Gastrocnemius medialis (tissue), 4 donors: ENCODE measurements at places on chromosomes 3 and 15.

- no peak overlapping the region for H3K27ac ChIP-seq
- no peaks in the 10 kb centered on the region for H3K27me3 ChIP-seq
- DNase-seq: no peak
Measured at GRCh38 chr15:99962006-99962561, 228.8 kb upstream of the LYSMD4 start.

GRCh38 chr3:188947401-188948280 lies 224.1 kb upstream of the TPRG1 start:
- H3K4me3 ChIP-seq: peak overlapping the region; percentile 52
- H3K36me3 ChIP-seq: no peaks in the 10 kb centered on the region
- H3K27me3 ChIP-seq: no peaks in the 10 kb centered on the region
- DNase-seq: peak; percentile 99
- H3K27ac ChIP-seq: peak overlapping the region; percentile 92

GRCh38 chr3:129366312-129366831 lies 62.1 kb downstream of the EFCAB12 start:
- no peaks in the 10 kb centered on the region for H3K4me1 ChIP-seq
- H3K36me3 ChIP-seq: no peaks in the 10 kb centered on the region
- H3K4me3 ChIP-seq: no peak overlapping the region
- no peak for DNase-seq
- peaks cover 5% of the 10 kb centered on the region for H3K27me3 ChIP-seq

- no peak overlapping the region for H3K4me3 ChIP-seq
- H3K4me1 ChIP-seq: peaks cover 5% of the 10 kb centered on the region
- peak; percentile 50 for DNase-seq
- no peaks in the 10 kb centered on the region for H3K27me3 ChIP-seq
Measured at GRCh38 chr15:64651601-64652191, 123.7 kb downstream of the RBPMS2 start.

GRCh38 chr3:98777286-98777685 lies 14.1 kb downstream of the ST3GAL6 start:
- H3K27me3 ChIP-seq: no peaks in the 10 kb centered on the region
- H3K36me3 ChIP-seq: no peaks in the 10 kb centered on the region
- no peaks in the 10 kb centered on the region for H3K4me1 ChIP-seq
- no peak overlapping the region for H3K4me3 ChIP-seq

- no peaks in the 10 kb centered on the region for H3K27me3 ChIP-seq
- H3K27ac ChIP-seq: no peak overlapping the region
- no peak overlapping the region for H3K4me3 ChIP-seq
- no peaks in the 10 kb centered on the region for H3K4me1 ChIP-seq
- DNase-seq: no peak
- H3K36me3 ChIP-seq: no peaks in the 10 kb centered on the region
Measured at GRCh38 chr3:132407025-132407424, 10.3 kb upstream of the DNAJC13 start.

DNA sequence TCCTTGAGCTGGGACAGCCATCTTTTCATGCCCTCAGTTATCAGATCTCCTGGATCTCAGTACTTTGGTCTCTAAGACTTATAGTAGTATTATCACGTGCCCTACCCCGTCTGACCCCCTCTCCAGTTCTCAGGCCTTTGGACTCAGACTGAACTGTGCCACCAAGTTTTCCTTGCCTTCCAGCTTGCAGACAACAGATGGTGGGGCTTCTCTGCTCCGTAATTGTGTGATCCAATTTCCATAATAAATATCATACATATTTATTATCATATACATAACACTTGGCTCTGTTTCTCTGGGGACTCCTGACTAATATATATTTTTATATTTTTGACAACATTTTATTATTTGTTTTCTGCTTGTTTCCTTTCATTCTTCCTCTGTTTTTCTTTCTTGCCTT lies 458.8 kb upstream of the SEMA6D start:
- H3K27me3 ChIP-seq: no peaks in the 10 kb centered on the region
- H3K4me1 ChIP-seq: no peaks in the 10 kb centered on the region
- H3K36me3 ChIP-seq: no peaks in the 10 kb centered on the region
- DNase-seq: no peak
- no peak overlapping the region for H3K27ac ChIP-seq
- no peak overlapping the region for H3K4me3 ChIP-seq

DNA sequence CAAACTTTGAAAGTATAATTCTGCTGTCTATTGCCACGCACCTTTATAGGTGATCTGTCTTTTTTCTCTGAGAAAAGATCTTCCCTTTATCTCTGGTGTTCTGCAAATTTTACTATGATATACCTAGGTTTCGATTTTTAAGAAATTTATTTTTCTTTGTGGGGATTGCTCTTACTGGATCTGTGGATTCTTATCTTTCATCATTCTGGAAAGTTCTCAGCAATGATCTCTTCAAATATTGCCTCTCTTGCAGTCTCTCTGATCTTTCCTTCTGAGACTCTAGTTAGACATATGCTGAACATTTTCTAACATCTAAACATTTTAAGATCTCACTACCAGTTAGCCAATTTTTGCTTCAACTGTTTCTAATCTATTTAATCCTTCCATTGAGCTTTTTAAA lies 47.0 kb upstream of the ATOSA start:
- DNase-seq: no peak
- H3K4me1 ChIP-seq: peaks cover 25% of the 10 kb centered on the region
- no peaks in the 10 kb centered on the region for H3K27me3 ChIP-seq
- no peak overlapping the region for H3K4me3 ChIP-seq
- H3K27ac ChIP-seq: no peak overlapping the region

DNA sequence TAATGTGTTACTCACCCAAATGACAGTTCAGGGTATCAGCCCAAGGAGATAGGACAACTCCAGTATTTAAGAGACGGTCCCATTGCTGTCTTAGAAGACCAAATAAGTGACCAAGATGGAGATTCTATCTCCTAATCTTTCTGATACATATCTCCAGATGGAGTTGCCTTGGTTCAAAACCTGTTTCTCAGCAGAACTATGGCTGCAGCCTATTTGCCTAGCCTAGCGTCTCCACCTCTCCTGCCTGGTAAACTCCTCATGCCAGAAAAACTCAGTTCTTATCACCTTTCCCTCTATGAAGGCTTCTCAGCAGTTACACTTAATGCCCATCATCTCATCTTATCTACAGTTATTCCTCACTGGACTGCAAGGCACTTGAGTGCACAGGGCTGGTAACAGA lies 1.2 kb upstream of the CSPG5 start:
- no peak for DNase-seq
- no peaks in the 10 kb centered on the region for H3K27me3 ChIP-seq
- H3K27ac ChIP-seq: no peak overlapping the region
- H3K4me3 ChIP-seq: no peak overlapping the region
- no peaks in the 10 kb centered on the region for H3K36me3 ChIP-seq

DNA sequence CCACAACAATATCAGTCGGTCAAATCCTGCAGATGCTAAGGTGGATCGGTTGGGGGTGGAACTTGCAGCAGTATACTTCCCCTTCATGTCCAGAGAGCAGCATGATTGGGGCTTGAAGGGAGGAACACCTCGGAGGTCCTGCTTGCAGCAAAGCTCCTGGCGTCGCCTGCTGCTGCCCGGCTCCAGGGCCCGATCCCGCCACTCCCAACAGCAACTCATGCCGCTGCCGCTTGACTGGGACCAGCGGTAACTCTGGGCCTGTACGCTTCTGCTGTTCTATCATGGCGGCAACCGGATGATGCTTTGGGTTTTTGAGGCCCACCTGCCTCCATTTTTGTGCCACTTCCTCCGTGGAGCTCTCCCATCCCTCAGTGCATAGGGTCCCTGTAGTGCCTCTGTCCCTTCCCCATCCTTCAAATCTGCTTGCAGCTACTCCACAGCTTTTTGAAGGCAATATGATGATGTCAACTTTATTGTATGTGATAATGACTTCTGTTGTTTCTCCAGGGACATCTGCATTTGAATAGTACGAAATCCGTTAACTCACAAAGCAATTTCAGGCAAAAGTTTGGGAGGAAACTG lies 56.3 kb downstream of the KCNAB1 start:
- DNase-seq: no peak
- no peak overlapping the region for H3K4me3 ChIP-seq
- no peak overlapping the region for H3K27ac ChIP-seq
- no peaks in the 10 kb centered on the region for H3K4me1 ChIP-seq
- no peaks in the 10 kb centered on the region for H3K27me3 ChIP-seq

DNA sequence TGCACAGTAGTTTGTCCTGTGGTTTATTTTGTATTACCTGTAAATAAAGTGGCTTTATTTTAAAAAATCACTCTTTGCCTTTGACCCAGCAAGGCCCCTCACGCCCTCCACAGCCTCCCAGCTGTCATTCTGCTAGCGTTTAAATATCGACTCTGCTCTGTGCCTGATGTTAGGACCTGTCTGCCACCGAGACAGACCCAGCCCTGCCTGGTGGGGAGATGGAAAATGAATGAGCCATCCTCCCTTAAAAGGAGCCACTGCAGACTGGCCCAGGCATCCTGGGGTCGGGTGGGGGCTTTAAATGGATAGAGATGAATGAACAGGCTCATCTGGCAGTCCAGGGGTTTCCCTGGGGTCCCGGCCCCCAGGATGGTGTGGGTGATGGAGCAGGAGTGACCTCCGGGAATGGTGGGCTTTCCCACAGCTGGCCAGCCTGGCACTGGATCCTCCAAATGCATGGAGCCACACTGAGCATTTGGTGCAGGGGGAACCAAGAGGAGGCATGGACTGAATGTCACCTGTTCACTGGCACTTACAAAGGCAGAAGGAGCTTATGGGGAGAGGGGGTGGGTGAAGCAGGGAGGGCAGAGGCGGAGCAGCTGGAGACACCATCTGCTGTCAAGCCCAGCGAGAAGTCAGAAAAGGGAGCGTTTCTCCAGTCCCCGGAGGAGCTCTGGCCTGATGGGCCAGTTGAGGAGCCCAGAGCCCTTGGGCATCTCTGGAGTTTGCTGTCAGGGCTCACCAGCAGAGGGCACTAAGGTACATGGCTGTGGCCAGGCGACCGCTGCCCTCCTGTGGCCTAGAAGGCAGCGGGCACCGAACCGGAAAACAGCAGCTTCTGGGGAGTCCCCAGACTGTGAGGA lies 11.9 kb downstream of the GRM2 start:
- H3K27ac ChIP-seq: no peak overlapping the region
- no peak overlapping the region for H3K4me3 ChIP-seq
- H3K36me3 ChIP-seq: no peaks in the 10 kb centered on the region
- H3K4me1 ChIP-seq: no peaks in the 10 kb centered on the region
- H3K27me3 ChIP-seq: no peaks in the 10 kb centered on the region
- DNase-seq: no peak

GRCh38 chr3:46874430-46874829 lies 3.1 kb upstream of the PTH1R start:
- H3K27ac ChIP-seq: peak overlapping the region; percentile 53
- DNase-seq: no peak
- no peaks in the 10 kb centered on the region for H3K36me3 ChIP-seq
- no peaks in the 10 kb centered on the region for H3K4me1 ChIP-seq

- H3K36me3 ChIP-seq: no peaks in the 10 kb centered on the region
- peak; percentile 92 for DNase-seq
- H3K4me1 ChIP-seq: peaks cover 72% of the 10 kb centered on the region
Measured at GRCh38 chr3:159852821-159853505, 135.7 kb upstream of the IL12A start.

DNA sequence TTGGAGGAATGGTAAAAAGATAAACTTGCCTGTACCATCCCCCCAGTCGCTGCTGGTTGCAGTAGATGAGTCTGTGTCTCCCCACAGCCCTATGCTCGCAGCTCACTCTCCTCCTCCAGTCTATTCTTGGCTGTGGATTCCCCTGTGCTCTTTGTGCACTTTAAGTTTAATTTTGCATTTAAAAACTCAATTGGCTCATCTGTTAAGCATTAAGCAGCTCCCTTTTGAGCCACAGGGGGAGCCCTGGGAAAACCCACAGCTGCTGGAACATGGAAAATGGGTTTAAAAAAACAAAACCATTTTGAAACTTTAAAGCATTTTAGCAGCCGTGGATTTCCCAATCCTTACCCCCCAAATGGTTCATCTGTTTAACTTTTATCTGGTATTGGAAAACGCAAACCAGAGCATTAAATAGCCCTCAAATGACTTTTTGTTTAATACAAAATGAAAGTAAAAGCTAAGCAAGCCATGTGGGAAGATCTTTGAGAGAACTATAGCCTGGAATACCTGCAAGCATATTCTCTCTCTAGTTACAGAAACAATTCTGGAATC lies 536.9 kb downstream of the ZIC1 start:
- H3K27me3 ChIP-seq: no peaks in the 10 kb centered on the region
- no peaks in the 10 kb centered on the region for H3K36me3 ChIP-seq

DNA sequence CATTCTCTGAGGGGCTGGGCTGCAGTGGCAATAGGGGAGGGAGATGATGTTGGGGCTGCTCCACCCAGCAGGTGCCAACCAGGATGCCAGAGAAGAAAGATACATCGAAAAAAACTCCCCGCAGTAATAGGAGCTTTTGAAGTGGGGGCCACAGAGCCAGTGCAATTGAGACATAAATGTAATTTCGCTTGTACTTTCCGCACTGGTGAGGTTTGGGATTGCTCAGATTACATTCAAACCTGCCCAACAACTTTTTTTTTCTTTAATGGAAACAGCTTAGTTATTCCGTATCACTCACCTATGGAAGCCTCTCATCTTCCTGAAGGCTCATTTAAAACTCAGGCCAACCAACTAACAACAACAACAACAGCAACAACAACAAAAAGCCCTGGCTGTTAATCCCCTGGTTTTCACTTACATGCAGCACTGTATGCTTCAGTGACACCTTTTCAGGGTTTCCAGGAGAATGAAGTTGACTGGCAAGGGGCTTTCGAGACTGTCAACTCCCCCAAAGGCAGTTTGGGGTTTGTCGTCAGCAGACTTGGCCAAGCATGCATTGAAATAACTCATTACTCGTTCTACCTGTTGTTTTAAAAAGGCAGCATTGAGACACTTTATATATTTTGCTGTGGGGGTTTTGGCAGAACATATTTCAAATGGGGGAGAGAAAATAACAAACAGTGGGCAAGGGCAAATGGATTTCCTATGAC lies 163.8 kb downstream of the EBLN2 start:
- no peaks in the 10 kb centered on the region for H3K36me3 ChIP-seq
- H3K4me1 ChIP-seq: no peaks in the 10 kb centered on the region
- no peak overlapping the region for H3K27ac ChIP-seq
- H3K27me3 ChIP-seq: no peaks in the 10 kb centered on the region
- no peak for DNase-seq
- no peak overlapping the region for H3K4me3 ChIP-seq

GRCh38 chr3:187759601-187760000 lies 14.3 kb upstream of the BCL6 start:
- peaks cover 3% of the 10 kb centered on the region for H3K4me1 ChIP-seq
- H3K36me3 ChIP-seq: no peaks in the 10 kb centered on the region
- H3K27ac ChIP-seq: no peak overlapping the region
- H3K4me3 ChIP-seq: no peak overlapping the region
- no peaks in the 10 kb centered on the region for H3K27me3 ChIP-seq

GRCh38 chr3:49924683-49925082 lies 4.9 kb downstream of the MON1A start:
- no peak overlapping the region for H3K27ac ChIP-seq
- H3K4me1 ChIP-seq: peaks cover 24% of the 10 kb centered on the region
- H3K27me3 ChIP-seq: no peaks in the 10 kb centered on the region
- no peak overlapping the region for H3K4me3 ChIP-seq
- peaks cover 4% of the 10 kb centered on the region for H3K36me3 ChIP-seq

GRCh38 chr3:148147903-148148302 lies 549.8 kb upstream of the AGTR1 start:
- no peak for DNase-seq
- no peak overlapping the region for H3K4me3 ChIP-seq
- H3K36me3 ChIP-seq: no peaks in the 10 kb centered on the region
- H3K4me1 ChIP-seq: no peaks in the 10 kb centered on the region
